ENCODE measurements at places on chromosomes 4 and X.

- DNase-seq: no peak
These were observed 80.9 kb upstream of the TLR3 start for GRCh38 chr4:185987961-185988627.

DNA sequence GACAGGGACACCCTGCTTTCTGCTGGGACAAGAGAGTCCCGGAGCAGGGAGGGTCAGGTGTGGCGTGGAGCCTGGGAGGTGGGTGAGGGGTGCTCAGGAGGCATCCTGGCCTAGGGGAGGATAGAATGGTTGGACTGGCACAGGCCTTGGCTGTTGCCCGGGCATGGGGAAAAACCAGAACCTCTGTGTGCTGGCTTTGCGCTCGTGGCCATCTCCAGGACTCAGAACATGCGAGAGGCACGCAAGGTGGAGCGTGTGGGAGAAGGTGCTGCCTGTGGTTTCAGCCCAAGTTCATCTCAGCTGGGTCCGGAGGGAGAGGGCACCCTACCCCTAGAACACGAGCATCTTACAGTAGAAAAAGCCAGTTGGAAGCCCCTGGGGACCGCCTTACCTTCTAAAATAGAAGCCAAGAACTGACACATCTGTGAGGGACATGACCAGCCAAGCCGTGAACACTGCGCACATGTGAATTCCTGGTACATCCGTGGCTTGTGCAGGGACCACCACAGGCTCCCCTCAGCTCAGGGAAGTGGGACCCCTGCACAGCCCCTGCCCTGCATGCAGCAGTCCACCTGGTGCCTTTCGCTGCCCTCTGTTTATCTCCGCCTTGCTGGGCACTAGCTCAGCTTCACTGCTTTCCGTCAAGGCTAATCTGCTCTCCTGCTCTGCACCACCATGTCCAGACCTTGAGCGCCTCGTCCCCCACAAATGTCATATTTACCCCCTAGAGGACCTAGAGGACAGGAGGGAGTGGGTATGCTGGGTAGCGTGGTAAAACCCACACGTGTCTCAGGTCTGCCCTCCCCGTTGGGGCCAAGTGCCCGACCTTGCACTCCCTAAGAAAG is 13.5 kb downstream of the MSANTD1 start:
- DNase-seq: no peak

DNA sequence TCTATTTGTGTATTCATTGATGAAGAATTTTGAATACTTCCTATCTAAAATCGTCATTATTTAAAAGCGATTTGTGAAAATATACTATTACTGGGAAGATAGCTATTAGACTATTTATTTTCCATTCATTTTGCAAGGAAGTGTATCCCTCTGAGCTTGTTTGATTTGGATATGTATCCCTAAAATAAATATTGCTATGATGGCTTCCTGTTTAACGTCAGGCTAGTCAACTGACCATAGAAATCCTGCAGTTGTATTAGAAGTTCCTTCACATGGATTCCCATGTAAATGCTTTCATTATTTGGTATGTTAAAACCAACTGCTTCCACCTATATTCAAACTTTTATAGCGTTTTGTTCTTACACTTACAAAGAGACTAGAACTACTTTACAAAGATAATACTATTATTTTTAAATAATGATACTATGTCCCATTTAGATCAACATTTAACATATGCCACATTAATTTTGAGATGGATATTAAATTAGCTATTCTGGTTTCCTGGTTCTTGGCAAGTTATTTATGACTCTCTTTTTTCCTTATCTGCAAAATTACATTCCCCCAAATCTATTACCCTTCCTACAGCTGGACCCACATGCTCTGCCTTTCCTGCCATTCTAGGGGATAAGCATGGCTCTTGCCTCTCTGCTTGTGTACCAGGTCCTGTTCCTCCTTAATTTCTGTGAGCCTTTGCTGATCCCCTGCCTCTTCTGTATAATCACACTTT is 26.7 kb upstream of the PDE5A start:
- DNase-seq: no peak

DNA sequence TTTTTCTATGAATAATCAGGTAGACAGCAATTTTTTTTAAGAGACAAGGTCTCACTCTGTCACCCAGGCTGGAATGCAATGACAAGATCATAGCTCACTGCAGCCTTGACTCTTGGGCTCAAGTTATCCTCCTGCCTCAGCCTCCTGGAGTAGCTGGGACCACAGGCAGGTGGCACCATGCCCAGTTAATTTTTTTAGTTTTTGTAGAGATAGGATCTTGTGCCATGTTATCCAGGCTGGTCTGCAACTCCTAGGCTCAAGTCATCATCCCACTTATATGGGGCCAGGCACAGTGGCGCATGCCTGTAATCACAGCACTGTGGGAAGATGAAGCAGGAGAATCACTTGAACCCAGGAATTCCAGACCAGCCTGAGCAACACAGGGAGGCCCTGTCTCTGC is 26.8 kb downstream of the AFAP1 start:
- DNase-seq: no peak

DNA sequence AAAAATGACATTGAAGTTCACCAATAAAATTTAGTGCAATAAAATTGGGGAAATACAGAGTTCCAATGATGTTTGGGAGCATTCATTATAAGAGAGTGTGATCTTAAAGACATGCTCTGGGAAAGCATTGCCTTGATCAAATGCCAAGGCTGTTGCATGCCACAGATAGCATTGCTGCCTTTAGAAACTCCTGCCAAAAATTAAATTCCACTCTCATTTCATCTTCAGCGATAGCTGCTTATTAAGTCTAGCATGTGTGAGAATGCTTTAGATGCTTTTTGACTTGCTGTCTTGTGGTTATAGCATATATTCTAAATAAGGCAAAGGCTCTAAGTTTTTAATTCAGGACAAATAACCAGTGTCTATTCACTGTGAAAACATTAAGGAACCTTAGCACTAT is 49.3 kb downstream of the NPNT start:
- DNase-seq: no peak
